Mesenteric fat pad (tissue), 1 donor: ENCODE measurements at places on chromosomes 11 and 22. TPM values are rescaled to one million over a fixed set of nuclear protein-coding genes. Genes with fewer than 3 reads are reported as not detected.

DNA sequence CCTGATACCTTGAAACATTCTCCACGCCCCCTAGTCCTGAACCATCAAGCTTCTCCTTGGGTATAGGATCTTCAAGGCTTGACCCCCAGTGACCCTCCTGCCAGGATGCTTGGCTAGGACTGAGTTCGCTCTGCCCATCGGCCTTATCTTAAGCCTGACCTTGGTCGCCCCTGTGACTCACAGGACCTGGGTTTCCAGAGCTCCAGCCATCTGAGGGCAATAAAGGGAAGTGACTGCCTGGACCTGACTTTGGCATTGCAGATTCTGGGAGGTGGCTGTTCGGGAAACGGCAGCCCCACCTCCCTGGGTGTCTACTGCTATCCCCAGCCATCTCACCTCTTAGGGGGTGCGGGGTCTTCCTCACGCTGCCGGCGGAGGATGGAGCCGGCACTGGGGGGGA is 15.4 kb downstream of the CARD10 start:
- no peak for DNase-seq

DNA sequence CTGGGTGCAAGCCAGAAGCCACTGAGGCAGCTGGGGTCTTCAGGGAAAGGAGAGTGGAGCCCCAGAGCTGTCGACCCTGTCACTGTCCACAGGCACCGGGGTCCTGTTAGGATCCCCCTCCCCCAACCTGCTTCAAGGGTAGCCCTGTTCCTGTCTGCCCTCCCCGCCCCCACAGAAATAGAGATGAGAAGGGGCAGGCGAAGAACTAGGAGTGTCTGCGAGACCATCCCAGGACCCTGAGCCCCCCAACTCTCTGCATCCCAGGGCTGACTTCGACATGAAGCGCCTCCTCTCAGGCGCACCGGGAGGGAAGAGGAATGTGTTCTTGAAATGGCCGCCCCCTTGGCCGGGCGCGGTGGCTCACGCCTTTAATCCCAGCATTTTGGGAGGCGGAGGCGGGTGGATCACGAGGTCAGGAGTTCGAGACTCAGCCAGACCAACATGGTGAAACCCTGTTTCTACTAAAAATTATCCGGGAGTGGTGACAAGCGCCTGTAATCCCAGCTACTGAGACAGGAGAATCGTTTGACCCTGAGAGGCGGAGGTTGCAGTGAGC is 607 bp upstream of the ZNF70 start:
- no peak for DNase-seq

- no peak for DNase-seq
Observed at GRCh38 chr11:107467696-107468095, 10.1 kb upstream of the CWF19L2 start.

DNA sequence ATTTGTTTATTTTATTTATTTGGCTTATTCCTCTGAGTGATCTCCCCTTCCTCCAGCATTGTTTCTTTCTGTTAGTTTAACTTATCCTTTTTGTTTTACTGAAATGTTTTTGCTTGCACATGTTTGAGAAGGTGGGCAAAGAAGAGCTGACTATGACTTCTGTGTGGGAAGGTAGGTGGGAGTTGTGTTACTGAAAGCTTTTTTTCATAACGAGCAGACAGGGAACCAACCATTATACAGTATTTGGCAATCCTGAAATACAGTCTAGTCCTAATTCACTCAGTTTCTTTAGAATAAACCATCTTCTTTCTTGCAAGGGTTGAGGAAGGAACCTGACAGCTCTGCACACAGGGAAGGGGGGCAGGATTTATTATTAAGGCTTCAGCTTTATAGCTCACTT is 37.0 kb upstream of the PAK1 start:
- DNase-seq = no peak

DNA sequence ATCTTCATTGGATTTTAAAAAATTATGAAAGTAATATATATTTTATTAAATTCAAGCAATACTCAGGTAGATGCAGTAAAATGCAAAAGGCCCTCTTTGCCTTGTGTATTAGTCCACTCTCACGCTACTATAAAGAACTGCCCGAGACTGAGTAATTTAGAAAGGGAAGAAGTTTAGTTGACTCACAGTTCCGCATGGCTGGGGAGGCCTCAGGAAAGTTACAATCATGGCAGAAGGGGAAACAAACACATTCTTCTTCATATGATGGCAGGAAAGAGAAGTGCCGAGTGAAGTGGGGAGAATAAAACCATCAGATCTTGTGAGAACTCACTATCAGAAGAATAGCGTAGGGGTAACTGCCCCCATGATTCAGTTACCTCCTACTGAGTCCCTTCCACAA is 130.8 kb downstream of the HIPK3 start:
- DNase-seq = no peak

The KRTAP5-2 gene
- total RNA-seq = not detected

- no peak for DNase-seq
Observed at GRCh38 chr11:78688460-78688859, 113.8 kb upstream of the NARS2 start.

DNA sequence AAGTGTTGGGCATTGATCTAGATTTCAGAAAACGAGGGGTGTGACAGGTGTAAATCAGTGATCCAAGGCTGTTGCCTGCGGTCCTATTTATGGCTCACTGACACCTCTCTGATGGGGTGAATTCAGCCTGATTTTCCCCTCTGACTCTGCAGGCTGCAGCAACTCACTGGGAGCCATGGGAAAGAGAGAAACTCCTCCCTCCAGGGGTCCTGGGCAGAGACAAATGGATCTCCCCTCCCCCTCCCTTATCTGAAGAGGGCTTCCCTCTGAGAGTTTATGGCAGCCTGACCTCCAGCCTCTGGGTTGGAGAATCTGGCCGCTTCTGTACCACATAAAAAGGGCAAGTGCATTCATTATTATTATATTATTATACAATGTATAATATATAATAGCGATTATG is 1.8 kb upstream of the PKNOX2 start:
- DNase-seq = no peak

DNA sequence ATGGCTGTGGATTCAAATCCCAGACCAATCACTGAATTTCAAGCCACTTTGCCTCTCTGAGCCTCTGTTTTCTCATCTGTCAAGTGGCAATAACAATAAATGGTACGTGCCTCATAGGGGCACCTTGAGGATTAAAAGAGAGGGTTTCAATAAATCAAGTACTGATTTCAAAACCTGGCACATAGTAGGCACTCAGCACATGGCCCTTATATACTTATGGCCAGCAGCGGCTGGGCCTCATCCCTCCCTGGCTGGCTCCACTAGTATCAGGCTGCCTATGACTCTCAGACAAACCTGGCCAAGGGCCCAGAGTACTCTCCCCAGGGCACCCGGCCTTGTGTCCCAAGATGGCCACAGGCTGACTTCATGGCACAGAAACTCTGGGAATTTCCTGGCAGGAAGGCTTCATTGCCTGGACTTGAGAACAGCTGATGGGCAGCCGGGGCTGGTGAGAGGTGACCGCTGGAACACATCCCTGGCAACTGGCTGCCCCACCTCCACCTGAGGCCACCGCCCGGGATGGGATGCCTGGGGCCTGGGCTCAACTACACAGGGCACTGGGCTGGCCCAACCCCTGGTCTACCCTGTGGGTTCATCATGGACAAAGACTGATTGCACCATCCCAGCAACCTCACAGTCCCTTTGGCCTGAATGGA is 3.4 kb downstream of the FADS3 start:
- no peak for DNase-seq

The NCF4 gene
- 51.0 TPM for total RNA-seq

DNA sequence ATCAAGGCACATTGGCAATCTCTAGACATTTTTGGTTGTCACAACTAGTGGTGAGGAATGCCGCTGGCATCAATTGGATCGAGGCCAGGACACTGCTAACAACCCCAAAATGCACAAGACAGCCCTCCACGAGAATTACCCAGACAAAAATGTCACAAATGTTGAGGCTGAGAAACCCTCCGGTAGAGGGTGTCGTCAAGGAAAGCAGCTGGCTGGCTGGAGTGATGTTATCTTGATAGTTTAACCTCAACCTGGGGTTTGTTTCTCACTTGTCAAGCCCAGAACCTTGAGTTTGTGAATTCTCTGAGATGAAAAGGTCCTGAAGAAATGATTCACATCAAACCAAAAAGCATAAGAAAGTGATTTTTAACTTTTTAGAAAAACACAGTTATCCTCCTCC is 21.1 kb upstream of the TMPRSS13 start:
- DNase-seq = no peak

GRCh38 chr22:36764641-36765040 is 11.3 kb downstream of the IFT27 start:
- no peak for DNase-seq

GRCh38 chr11:45156201-45156600 is 9.8 kb downstream of the PRDM11 start:
- DNase-seq = peak; percentile 88

- no peak for DNase-seq
Observed at GRCh38 chr11:1517117-1518005, 30.8 kb upstream of the MOB2 start.
